ENCODE measurements at places on chromosomes 11 and 22. TPM values are rescaled to one million over a fixed set of nuclear protein-coding genes. Genes with fewer than 3 reads are reported as not detected.
A peak's percentile ranks its signal among the peaks of the same experiment; 100 is the strongest.

DNA sequence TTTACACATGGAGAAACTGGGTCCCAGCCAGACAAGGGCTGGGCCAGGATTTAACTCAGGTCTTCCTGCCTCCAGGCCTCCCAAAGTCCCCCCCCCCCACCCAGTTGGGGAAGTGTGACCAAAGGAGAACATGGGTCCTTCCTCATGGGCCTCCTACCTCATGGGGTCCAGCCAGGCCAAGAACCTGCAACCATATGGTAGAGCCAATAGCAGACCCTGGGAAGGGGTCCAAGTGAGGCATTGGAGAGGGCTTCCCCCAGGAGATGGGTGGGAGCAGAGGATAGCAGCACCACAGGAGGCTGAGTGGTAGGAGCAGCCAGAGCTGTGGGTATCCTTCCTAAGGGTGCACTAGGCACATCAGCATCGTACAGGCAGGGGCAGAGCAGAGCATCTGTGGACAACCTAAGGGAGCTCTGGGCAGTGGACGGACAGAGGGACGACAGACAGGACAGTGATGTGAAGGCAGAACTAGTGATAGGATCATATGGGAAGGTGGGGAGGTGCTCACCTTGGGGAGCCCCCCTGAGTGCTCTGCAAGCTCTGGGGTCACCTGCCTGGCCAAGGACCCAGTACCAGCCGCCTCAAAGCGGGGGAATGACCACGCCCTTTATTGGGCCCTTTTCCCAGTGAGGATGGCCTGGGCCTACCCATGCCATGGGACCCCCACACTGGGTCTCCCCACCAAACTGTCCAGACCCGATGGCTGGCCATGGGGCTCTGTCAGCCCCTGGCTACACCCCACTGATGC, 4.5 kb downstream of the ARVCF start:
- no peak for DNase-seq

GRCh38 chr11:109960831-109961230, 132.4 kb upstream of the ZC3H12C start:
- DNase-seq: peak; percentile 20

GRCh38 chr11:61771195-61771894, 18.9 kb downstream of the MYRF start:
- no peak for DNase-seq

- no peak for DNase-seq
Measured at GRCh38 chr11:3014057-3014938, 22.2 kb upstream of the NAP1L4 start.

DNA sequence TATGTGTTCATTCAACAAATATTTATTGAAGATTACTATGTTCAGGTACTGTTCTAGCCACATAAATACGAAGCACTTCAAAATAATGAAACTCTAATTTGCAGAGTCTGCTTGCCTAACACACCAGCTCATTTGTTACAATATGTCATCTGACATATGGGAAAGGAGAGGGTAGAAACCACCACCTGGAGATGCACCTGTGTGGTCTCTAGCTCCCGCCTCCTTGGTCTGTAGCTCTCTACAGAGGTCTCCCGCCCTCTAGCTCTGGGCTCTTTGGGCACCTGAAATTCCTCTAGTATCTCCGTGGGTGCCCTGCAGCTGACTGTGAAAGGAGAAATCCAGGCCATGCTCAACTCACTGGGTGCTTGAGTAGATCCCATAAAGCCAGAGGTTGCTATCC, 51.4 kb upstream of the DBX1 start:
- DNase-seq: no peak

GRCh38 chr11:47274495-47275235, 4.7 kb downstream of the MADD start:
- DNase-seq: no peak

DNA sequence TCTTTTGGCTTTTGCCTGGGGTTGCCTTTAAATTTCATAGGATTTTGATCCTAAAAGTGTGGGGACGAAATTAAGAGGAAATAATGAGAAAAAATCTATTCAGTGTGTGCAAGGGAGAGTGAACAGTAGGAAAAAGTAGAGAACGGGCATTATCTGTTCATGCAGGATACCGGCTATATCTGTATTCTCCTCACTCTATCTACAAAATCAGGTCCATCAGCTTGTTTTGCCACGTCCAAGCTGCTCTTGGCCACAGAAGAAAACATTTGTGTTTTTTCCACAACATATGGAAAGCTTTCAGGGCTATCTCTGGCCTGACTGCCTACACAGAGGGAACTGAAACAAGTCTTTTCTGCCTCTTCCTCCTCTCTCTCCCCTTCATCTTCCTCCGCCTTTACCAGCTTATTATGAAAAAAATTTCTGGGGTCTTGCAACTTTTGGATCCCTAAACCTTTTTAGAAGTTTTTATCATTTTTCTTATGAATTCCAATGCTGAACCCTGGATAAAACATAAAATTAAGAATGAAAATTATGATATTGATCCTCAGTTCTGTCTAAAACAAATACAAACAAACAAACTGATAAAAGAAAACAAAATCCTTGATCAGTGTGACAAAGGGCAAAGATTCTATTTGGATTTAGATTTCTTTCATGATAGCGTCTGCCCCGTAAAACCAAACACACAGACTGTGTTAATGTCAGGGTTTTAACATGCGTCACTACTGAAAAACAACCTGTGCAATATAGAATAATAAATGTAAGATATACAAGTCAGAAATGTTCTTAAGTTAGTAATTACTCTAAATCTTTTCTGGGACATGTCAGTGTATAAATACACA, 219.7 kb downstream of the CNTN5 start:
- DNase-seq: no peak

DNA sequence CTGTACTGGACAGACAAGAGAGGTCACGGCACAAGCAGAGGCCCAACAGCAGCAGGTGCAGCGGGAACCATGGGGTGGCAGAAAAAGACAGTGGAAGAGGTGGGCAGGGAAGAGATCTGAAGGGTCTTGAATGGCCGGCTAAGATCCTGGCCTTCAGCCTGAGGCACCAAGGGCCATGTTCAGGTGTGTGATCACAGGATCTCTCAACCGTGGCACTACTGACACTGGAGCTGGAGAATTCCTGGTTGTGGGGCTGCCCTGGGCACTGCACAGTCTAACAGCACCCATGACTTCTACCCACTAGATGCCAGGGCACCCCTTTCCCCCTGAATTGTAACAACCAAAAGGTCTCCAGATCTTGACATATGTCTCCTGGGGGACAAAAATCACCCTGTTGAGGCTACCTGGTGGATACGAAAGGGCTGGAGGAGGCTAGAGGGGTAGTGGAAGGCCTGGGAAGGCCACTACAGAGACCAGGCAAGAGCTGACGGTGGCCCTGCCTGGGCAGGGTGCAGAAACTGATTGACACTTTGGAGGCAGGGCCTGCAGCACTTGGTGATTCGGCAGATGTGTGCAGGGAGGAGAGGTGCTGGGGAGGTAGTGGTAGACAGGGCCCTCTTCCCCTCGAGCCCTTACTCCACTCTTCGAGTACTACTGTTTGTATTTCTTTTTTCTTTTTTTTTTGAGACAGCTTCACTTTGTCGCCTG, 8.3 kb downstream of the CSNK1E start:
- DNase-seq: no peak

GRCh38 chr11:47775240-47775869, 8.2 kb upstream of the FNBP4 start:
- DNase-seq: no peak

- no peak for DNase-seq
Measured at GRCh38 chr22:20571531-20572007, 64.2 kb downstream of the MED15 start.

DNA sequence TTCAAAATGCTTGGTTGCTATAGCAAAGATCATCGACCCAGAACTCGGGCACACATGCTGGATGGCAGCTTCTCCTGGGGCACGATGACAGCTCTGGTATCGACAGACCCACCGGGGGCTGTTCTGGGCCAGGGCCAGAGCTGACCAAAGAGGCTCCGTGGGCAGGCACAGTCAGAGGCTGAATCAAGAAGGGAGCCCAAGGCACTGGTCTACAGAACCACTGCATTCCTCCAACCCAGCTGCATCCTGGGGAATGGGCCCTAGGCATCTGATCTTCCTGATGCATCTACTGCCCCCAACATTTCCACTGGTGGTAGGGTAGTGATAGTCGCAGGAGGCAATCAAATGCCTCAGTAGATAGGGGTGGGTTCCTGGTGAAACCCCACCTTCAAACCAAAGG, 470.3 kb downstream of the TBC1D22A start:
- DNase-seq: no peak

DNA sequence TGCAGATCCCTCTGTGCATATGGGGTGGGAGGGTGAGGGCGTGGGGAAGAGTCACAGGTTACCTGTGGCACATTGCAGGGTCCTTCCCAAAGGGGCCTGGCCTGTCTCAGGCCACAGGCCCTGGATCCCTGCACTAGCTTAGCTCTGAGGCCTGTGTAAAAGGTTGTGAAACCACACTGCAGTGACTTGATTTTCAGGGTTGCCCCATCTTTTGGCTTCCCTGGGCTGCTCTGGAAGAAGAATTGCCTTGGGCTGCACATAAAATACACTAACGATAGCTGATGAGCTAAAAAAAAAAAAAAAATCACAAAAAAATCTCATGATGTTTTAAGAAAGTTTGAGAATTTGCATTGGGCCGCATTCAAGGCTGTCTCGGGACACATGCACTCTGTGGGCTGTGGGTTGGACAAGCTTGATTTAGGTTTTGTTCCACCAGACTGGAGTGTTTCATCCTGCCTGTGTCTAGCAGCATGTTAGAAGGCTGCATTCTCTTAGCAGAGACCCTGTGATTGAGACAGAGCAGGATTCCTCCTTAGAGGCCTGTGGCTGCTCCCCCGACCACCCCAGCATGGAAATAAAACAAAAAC, 35.9 kb upstream of the TREH start:
- DNase-seq: no peak

- no peak for DNase-seq
Measured at GRCh38 chr11:77397631-77398030, 76.3 kb downstream of the PAK1 start.

DNA sequence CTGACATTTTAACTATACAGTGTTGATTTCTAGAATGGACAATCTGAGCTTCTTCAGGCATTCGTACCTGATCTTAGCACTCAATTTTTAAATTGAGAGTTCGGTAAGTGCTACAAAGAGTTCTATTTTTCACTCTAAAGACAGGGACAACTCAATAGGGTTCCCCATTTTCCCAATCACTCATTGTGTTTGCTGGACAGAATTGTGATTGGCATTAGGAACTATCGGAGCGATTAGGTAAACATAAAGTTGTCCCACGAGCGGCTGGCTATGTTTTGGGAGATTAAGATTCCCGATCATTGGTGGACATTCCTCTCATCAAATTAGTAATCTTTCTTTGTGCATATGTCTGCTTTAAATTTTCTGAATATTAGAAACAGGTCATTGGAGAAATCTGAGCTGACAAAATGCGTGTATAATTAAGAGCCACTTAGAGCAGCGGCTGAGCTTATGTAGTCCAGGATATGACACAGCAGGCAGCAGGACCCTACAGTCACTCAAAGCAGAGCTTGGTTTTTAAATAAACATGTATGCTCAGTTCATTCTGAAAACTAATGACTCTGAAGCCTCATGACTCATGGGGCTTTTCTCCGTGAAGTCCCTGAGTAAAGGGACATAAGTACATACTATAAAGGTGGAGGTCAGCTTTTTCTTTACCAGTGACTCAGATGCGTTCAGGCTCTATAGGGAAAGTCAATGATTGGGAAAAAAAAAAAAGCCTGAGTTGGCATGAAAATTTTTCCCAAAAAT, 109.4 kb downstream of the GRIA4 start:
- DNase-seq: no peak

DNA sequence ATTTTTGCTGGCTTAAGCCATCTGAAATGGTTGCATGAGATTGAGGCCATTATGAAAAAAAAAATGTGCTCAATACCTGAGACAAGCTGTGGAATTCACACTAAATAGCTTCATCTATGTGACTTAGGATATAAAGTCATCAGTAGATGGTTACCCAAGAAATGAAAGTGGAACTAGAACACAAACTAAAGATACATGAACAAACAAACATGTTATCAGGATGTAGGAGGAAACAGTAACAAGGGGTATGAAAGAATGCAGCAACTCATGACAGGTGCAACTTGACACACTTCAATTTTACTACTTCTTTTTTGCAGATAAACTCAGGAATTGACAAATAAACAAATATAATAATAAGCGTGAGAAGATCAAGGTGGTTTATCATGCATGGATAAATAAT, 155.0 kb downstream of the WT1 start:
- DNase-seq: no peak

GRCh38 chr11:5546457-5546856, 1.9 kb downstream of the OR52H1 start:
- no peak for DNase-seq

DNA sequence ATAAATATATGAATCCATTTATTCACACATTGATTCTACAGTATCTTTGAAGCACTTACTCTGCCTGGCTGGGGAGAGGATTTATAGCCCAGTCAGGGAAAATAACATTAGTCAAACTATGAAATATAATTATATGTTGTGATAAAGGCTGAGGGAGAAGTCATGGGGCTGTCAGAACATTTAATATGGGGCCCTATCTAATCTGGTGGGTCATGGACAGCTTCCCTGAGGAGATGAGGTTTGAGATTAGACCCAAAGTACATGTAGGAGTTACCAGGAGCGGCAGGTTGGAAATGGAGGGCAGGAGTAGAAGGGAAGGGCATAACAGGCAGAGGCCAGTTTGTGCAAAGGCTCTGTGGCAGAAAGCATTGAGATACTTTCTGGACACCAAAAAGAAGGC, 86.2 kb downstream of the DEPDC5 start:
- DNase-seq: no peak

- peak; percentile 81 for DNase-seq
Measured at GRCh38 chr11:12066799-12067508, 43.4 kb upstream of the MICAL2 start.

DNA sequence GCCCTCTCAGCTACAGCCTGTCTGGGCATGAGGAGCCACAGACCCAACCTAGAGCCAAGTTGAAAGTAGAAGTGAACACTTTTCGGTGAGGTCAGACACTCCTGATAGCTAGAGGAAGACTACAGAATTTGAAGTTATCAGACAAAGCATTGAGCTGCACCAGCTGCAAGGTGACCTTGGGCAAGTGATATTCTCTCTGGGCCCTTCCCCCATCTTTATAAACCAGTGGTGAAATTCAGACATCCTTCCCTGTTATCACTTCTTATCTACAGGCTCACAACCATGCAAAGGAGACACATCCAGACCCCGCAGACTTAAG, 8.0 kb upstream of the PMM1 start:
- DNase-seq: no peak

- DNase-seq: no peak
Measured at GRCh38 chr22:49052023-49052538, 775.6 kb downstream of the BRD1 start.

GRCh38 chr11:44110231-44110679, 14.8 kb downstream of the EXT2 start:
- DNase-seq: peak; percentile 40

GRCh38 chr22:50490531-50491308, 4.1 kb downstream of the MIOX start:
- no peak for DNase-seq

- no peak for DNase-seq
Measured at GRCh38 chr11:35079611-35080010, 59.4 kb upstream of the CD44 start.

PACSIN2 gene
- polyA plus RNA-seq: 70.3 TPM

HBG1 gene
- polyA plus RNA-seq: 588 TPM

OR10W1 gene
- polyA plus RNA-seq: not detected

OR5P2 gene
- not detected for polyA plus RNA-seq

ARHGAP8 gene
- polyA plus RNA-seq: 31.4 TPM

GAS2 gene
- 11.1 TPM for polyA plus RNA-seq

SYT9 gene
- 5.1 TPM for polyA plus RNA-seq

ACRV1 gene
- polyA plus RNA-seq: 0.80 TPM

KIRREL3 gene
- polyA plus RNA-seq: 1.6 TPM

TEX54 gene
- polyA plus RNA-seq: 0.36 TPM

Data from renal pelvis (tissue), 12 donors.